ENCODE measurements at places on chromosomes 12 and 14. TPM values are rescaled to one million over a fixed set of nuclear protein-coding genes. Genes with fewer than 3 reads are reported as not detected.

Gene CCDC196
- total RNA-seq = not detected

Gene CFAP251
- total RNA-seq = 3.8 TPM

Gene FUT8
- 35.4 TPM for total RNA-seq

Gene CD69
- total RNA-seq = not detected

Gene KRT1
- not detected for total RNA-seq

Gene HOXC4
- not detected for total RNA-seq

Gene SLC7A8
- total RNA-seq = 9.2 TPM

Gene CCDC88C
- total RNA-seq = 1.2 TPM

Gene PPFIA2
- total RNA-seq = 53.5 TPM

Gene KRT71
- total RNA-seq = not detected

Gene RPS29
- total RNA-seq = 498 TPM

Gene INHBE
- total RNA-seq = 0.25 TPM

Gene TEX52
- not detected for total RNA-seq

Gene INHBC
- total RNA-seq = 0.21 TPM

Gene CYP46A1
- 14.2 TPM for total RNA-seq

Gene LMNTD1
- total RNA-seq = not detected

Gene RILPL2
- 3.2 TPM for total RNA-seq

Gene IFI27
- total RNA-seq = 1.9 TPM

Gene FCF1
- total RNA-seq = 21.9 TPM

Gene C12orf50
- not detected for total RNA-seq

Gene BCL2L14
- total RNA-seq = not detected

Gene HSPB8
- 79.1 TPM for total RNA-seq

Gene LBHD2
- total RNA-seq = not detected

Gene CD163
- total RNA-seq = 0.06 TPM

Gene MIP
- total RNA-seq = not detected

Gene EID3
- 3.3 TPM for total RNA-seq

Gene SLC2A13
- 13.8 TPM for total RNA-seq

Gene FZD10
- 0.14 TPM for total RNA-seq

Gene OVCH1
- total RNA-seq = not detected

Gene ADCY6
- total RNA-seq = 60.1 TPM

Gene HDAC7
- 43.3 TPM for total RNA-seq

Gene RNASE7
- total RNA-seq = not detected

Gene PUS1
- total RNA-seq = 7.4 TPM

Gene TPH2
- not detected for total RNA-seq

Gene C14orf180
- total RNA-seq = 17.1 TPM

Gene CBLN3
- 2.3 TPM for total RNA-seq

Gene TTC9
- 2.0 TPM for total RNA-seq

Gene ADGRD1
- total RNA-seq = 58.8 TPM

Gene FAM216A
- 41.8 TPM for total RNA-seq

Gene KCNA5
- 5.1 TPM for total RNA-seq

Gene DLK1
- 28.8 TPM for total RNA-seq
